ENCODE measurements at places on chromosomes 12 and 14.
A peak's percentile ranks its signal among the peaks of the same experiment; 100 is the strongest.

DNA sequence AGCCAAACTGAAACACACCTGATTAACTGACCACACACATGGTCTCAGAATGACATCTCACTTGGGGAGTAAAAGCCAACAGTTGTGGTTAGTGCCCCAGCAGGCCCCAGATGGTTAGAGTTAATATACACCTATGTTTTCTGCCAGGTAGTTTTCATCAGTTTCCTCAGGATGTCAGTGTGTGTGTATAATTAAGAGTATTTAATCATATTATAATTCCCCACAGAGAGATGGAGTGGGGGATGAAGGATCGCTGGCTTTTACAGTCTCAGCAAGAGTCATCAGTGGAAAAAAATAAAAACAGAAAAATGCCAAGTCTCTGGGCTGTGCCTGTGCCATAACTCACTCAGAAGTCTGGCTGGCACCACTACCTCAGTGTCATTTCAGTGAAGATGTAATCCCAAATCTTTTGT is 412.5 kb downstream of the ZFP36L1 start:
- DNase-seq, result no peak

DNA sequence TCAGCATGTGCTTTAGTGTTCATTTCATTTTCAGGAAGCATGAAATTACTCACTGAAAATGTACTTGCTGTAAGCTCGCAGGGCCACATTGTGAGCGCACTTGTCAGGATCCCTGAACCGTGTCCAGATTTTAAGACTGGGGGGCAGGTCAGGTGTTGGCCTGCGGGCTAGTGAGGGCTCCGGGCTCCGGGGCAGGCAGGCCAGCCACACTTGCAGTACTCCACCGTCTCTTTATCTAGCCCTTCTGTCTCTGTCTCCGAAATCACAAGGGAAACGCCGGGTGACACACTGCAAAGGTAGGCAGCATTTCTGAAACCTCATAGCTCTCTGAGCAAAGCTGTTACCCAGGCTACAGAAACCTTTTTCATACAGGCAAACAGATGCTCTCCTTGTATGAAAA is 98.7 kb downstream of the EML1 start:
- no peak for DNase-seq

- no peak for DNase-seq
Measured at GRCh38 chr12:14982562-14982961, 9.7 kb downstream of the PDE6H start.

- DNase-seq, result no peak
Measured at GRCh38 chr14:96568621-96569020, 66.4 kb downstream of the PAPOLA start.

DNA sequence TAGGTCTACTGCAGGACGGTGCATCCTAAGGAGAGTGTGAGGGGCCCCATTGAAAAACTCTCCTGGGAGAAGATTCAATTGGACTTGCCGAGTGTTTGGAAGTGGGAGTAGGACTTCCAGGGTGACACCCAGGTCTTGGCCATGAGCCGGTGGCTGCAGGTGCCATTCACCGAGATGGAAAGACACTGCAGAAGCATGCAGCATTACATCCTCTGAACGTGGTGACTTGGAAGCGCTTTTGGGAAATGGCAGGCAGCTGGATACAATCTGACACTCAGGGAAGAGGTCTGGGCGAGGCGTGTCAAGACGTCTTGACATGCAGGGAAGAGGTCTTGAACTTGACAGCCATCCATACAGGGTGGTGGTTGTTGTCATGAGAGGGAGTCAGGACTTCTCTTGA is 126.9 kb downstream of the PAPOLA start:
- DNase-seq, result no peak

GRCh38 chr14:66495218-66496098 is 9.3 kb downstream of the CCDC196 start:
- DNase-seq, result peak; percentile 71

GRCh38 chr12:52847335-52848102 is 1.3 kb downstream of the KRT78 start:
- no peak for DNase-seq

GRCh38 chr12:49909826-49910225 is 6.1 kb upstream of the FAIM2 start:
- DNase-seq, result no peak

DNA sequence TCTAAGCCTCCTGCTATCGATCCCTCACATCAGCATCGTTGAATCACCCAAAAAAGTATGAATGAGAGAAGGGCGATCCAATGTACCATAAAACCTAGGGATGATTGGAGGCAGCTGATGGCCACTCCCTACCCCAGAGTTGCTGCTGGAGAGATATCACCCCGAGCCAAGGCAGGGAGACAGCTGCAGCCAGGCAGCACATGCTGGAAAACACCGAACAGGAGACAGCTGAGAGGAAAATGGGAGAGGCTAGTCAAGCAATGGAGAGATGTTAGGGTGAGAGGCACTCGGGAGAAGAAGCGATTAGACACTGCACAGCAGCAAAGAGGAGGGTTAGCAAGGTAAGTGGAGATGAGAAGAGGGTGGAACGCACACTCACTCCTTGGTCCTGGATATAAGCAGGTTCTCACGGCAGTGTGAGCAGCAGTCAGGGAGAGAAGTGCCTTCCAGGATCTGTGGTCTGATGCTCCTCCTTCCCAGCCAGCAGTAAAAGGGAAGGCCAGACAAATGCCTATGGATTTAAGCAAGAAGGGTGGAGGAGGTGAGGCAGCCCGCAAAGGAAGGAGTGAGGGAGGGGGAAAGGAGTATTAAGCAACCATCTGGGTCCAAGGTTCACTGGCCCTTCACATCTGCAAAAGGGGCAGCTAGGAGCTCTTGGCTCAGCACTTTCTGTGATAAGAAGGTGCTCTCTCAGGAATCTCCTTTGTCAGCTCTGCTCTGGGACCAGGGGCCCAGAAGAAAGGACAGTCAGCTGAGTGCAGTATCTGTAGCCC is at the start of gene SLC7A7:
Gene SLC7A7, minus strand, starts transcription at position 495 of the 773 bp plus-strand sequence. CDS start 2,037 bp downstream, outside the sequence.
- DNase-seq, result peak; percentile 23

DNA sequence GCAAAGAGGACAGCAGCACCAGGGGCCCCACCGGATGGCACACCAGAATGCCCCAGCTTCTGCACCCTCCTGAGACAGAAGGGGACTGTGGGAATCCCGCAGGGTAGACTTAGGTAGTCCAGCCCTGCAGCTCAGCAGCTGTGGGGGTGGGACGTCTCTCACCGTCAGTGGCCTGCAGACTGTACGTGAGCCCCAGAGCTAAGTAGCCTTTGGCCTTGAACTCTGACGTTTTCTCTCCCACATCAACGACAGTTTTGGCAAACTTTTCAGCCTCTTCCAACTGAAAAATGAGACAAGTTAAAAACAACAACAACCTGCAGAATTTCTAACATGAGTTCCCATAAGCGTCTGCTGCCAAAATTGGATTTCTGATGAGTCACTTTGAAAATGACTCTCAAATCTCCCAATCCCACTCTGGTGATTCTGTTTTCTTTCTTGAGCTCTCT is 161.4 kb downstream of the TTC7B start:
- DNase-seq, result no peak

Data from NCI-H82 (cell line).